Right ventricle myocardium inferior (tissue), 1 donor: ENCODE measurements at places on chromosomes 16 and 17. TPM values are rescaled to one million over a fixed set of nuclear protein-coding genes. Genes with fewer than 3 reads are reported as not detected.

UBN1 gene
- total RNA-seq: 45.2 TPM

GRCh38 chr17:74566132-74566753, 1.1 kb downstream of the CD300H start:
- no peak for DNase-seq

DNA sequence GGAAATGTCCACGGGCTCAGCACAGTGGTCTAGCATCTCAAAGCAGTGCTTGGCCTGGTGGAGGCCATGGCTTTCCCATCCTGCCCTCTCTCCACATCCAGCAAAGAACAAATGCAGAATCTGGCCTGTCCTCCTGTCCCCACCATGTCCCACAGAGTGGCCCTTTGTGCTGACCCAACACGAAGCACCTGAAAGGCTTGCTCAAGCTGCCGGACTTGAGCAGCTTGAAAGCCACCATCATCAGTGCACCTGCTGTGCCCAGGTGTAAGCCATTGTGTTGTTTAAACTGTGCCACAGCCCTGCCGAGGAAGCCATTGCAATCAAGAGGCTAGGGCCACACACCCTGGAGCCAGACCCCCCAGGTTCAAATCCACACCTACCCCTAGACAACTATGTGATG, 115.5 kb downstream of the SOCS1 start:
- no peak for DNase-seq

PDXDC1 gene
- 79.0 TPM for total RNA-seq

- no peak for DNase-seq
These were observed 78.5 kb upstream of the NACA2 start for GRCh38 chr17:61669522-61669921.

MT1M gene
- 6.7 TPM for total RNA-seq

DNA sequence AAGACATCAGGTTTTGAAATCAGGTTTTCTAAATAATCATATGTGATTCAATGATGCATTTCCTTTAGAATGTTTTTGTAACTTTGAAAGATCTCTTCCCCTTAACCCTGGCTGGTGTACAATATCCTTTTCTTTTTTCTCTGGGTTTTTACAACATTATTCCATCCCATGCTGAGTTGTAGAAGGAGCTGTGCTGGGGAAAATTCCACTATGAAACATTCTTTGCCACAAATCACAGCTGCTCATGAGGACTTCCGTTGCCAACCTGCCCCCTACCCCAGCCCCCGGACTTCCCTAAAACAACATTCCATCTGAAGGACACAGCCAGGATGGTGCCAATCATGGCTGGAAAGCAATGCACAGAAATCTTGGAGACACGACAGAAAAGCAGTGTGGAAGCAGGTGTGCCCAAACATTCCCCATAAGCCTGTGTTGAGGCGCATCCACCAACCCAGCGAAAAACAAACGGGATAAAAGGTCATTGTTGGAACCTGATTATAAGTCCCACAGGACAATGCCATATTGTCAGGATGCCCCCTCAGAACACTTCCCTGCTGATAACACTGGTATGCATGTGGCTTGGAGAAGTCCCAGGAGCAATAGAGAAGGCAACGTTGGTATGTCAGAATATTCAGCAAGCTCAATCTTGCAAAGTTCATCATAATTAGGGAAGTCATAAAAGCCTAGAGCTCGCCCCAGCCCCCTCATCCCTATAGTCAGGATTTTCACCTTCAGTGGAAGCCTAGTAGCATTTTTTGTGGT, 475.0 kb downstream of the HS3ST3B1 start:
- no peak for DNase-seq

DNA sequence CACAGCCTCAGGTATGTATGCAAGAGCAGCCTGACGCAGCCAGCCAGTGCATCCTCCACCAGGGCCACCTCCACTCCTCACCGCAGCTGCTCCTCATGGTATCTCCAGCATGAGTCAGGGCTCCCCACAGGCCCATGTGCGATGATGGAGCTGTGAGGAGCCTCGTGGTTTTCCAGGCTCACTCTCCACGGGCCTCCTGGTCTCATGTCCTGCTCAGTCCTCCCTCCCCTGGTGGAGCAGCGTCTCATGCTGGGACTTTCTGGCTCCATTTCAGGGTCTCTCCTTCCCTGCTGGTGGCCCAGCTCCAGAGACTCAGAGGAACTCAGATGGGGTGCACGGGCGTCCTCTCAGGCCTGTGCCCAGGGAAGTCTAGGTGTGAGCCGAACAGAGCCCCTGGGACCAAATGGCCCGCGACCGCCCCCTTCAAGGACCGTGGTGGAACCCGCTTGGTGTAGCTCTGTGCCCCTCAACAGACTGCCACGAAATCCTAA, 70.4 kb downstream of the METRNL start:
- no peak for DNase-seq

DNA sequence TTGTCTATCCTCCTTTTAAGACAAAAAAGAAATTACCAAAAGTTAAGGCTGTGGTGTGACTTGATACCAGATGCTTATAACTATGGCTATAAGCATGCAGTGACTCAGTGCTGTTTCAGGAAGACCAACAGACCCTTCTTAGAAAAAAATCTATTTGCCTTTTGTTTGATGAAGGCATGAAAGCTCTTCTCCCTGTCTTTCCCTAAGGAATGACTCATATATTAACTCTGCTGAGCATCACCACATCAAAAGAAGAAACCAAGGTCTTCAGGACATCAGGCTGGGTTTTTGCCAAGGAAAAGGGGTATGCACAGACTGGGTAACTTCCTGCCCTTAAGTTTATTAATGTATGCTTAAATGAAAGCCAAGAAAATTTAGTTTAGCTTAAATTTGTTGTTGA, 47.1 kb downstream of the VMP1 start:
- DNase-seq: no peak

DNA sequence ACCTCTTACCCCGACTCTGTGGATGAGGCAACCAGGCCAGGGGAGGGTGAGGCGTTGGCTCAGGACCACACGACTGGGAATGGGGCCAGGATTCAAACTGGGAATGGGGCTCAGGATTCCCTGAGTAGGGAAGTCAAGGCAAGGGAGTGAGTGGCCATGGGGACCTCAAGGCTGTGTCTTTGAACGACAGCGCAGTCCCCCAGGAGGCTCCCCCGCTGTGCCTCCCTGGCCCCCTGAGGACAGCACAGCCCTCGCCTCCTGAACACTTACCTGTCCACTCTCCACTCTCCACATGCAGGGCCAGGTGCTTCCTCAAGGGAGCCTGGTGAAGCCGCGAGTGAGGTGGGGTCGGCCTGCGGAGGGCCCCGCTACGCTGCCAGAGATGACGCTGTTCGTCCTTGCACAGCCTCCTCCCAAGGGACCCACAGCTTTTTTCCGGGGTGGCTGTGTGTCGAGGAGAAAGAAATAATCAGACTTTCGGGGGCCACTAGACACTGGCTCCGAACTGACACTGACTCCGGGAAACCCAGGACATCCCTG, 6.9 kb downstream of the ZNF469 start:
- DNase-seq: no peak

- DNase-seq: peak; percentile 26
These were observed 36.4 kb upstream of the CDC42EP4 start for GRCh38 chr17:73348018-73348828.

GRCh38 chr17:9185142-9185541, 163.8 kb downstream of the NTN1 start:
- DNase-seq: peak; percentile 9

ITGB3 gene
- total RNA-seq: 3.8 TPM

DPEP1 gene
- total RNA-seq: not detected

PROCA1 gene
- total RNA-seq: 0.73 TPM

DNA sequence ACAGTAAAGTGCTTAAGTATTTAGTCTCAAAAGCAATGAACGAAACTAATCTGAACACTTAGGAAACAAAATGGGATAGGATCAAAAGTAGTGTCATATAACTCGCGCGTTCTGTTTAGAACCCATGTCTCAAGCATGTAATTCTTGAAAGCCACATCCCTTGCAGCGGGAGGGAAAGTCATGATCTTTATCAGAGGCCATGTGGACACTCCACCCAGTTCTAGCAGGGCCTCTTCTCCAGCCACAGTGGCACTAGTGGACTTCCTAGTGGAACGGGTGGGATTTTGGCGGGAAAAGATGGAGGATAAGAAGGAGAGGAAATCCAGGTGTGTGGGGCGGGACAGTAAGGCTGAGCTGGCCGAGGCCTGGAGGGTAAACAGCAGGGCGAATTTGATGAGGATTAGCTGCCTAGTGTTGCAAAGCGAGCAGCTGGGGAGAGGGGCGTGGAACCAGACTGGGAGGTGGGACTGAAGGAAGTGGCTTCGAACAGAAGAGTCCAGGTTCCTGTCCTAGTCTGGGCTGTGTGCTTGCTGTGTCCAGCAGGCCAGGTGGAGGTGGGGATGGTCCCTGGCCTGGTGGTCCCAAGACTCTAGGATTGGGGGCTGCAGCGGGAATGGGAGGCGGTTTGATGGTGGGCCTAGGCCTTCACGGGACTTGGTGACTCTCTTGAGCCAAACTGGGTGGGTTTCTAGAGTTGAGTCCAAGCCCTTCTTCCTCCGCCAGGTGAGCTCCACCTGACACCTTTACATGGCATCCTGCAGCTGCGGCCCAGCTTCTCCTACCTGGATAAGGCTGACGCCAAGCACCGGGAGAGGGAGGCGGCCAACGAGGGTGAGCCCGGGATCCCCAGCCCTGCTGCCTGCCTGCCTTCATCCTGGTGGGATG, 15.9 kb downstream of the POLR3E start:
- no peak for DNase-seq

- DNase-seq: no peak
These were observed 12.6 kb upstream of the XYLT1 start for GRCh38 chr16:17483351-17483750.

ZPBP2 gene
- not detected for total RNA-seq

TBC1D3H gene
- not detected for total RNA-seq

GRCh38 chr17:17236295-17237025, 508 bp downstream of the FLCN start:
- DNase-seq: no peak
